ENCODE measurements at places on chromosomes 6 and 20. TPM values are rescaled to one million over a fixed set of nuclear protein-coding genes. Genes with fewer than 3 reads are reported as not detected.

CDSN gene
- total RNA-seq = not detected

TSPO2 gene
- not detected for total RNA-seq

GRCh38 chr6:167398214-167399050 lies 73.5 kb downstream of the TTLL2 start:
- DNase-seq = no peak

DNA sequence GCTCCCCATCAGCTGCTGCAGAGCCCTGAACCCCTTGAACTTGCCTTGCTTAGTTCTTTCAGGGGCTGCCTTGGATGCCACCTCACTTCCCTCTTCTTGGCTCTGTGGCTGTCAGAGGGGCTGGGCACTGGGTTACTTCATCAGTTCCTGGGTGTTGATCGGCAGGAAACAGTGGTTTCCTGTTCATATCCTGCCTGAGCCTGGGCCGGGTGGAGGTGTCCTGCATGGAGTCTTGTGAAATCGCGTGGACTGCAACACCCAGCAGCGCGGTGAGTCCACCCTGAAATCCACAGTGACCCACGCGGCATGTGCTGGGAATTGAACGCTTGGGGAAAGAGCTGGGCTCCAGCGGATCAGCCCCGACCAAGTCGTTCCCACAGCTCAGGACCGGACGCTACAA lies 97.5 kb downstream of the CDH26 start:
- DNase-seq = no peak

DNA sequence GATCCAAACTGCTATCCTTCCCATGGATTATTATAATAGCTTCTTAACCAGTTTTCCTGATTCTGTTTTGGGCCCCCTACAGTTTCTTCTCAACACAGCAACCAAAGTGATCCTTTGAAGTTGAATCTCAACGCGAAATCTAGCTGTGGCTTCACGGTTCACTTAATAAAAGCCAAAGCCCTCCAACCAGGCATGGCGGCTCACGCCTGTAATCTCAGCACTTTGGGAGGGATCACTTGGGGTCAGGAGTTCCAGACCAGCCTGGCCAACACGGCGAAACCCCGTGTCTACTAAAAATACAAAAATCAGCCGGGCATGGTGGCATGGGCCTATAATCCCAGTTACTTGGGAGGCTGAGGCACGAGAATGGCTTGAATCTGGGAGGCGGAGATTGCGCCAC lies 3.3 kb downstream of the RMND1 start:
- no peak for DNase-seq

SCUBE3 gene
- 10.0 TPM for total RNA-seq

DNA sequence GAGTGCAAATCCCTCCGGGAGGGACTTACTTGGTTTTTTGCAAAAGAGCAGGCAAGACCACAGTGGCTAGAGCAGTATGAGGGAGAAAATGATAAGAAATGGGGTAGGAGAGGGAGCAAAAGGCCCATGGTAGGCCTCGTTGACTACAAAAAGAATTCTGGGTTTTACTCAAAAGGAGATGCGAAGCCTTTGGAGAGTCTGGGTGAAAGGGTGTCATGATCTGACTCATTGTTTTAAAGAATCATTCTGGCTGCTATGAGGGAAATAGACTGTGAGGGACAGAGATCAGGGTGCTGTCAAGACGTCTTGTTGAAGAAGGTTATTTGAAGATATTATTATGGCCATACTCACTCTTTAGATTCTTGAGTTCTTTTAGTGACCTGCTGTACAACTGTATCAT lies 13.0 kb downstream of the TBC1D32 start:
- no peak for DNase-seq

DNA sequence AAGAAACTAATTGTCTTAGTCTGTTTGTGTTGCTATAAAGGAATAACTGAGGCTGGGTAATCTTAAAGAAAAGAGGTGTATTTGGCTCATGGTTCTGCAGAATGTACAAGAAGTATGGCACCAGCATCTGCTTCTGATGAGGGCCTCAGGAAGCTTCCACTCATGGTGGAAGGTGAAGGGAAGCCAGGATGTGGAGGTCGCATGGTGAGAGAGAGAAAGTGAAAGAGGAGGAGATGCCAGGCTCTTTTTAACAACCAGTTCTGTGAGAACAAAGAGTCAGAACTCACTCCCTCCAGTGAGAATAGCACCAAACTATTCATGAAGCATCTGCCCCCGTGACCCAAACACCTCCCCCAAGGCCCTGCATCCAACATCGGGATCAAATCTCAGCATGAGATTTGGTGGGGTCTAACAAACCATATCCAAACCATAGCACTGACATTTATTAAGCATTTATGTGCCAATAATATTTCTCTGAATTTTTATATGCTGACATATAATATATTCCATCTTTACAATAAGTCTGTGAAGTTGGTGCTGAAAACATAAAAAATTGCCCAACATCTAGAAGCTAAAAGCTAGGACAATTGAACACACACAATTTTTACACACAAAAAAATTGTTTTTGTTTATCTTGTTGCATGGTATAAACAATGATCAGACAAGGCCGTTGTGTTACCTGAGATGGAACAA lies 29.2 kb upstream of the BTN3A2 start:
- no peak for DNase-seq

DNA sequence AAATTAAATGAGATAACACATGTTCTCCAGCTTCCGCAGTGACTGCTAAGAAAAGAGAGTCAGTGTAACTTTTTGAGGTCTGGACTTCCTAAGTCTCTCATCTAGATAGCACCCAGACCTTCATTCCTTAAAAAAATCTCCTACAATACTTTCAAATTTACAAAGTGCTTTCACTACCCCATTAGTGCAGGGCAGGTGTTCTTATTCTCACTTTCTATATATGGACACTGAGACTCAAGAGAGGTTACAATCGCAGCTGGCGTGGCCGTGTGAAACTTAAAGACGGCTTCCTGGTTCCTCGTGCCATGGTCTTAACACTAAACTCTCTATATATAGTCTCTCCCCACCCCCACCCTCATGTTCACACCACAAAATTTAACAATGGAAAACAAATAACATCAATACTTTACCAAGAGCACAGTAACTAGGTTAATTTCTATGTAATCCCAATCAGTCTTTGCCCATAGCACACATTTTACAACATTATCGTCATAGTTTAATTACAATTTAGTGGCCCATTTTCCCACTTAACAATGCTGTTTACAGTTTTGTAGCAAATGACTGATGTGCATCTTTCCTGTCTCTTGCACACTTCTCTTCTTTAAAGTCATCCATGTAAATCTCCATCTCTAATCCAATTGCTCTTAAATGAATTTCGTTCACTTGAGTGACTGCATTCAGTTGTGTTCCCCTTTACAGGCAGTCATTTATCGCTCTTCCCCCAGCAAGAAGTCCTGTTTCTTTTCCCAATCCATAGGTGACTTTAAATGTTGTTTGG lies 78.8 kb upstream of the ARID1B start:
- no peak for DNase-seq

- DNase-seq = no peak
Observed at GRCh38 chr20:4454111-4454510, 267.6 kb upstream of the PRND start.

- no peak for DNase-seq
Observed at GRCh38 chr6:11459079-11459610, 78.4 kb upstream of the TMEM170B start.

TMEM151B gene
- total RNA-seq = not detected

GRCh38 chr6:114364301-114364700 lies 21.5 kb upstream of the HS3ST5 start:
- DNase-seq = peak; percentile 48

RAB44 gene
- 1.0 TPM for total RNA-seq

SLC22A3 gene
- total RNA-seq = 8.5 TPM

GRCh38 chr6:30877419-30878262 lies 6.7 kb upstream of the DDR1 start:
- DNase-seq = peak; percentile 92

DNA sequence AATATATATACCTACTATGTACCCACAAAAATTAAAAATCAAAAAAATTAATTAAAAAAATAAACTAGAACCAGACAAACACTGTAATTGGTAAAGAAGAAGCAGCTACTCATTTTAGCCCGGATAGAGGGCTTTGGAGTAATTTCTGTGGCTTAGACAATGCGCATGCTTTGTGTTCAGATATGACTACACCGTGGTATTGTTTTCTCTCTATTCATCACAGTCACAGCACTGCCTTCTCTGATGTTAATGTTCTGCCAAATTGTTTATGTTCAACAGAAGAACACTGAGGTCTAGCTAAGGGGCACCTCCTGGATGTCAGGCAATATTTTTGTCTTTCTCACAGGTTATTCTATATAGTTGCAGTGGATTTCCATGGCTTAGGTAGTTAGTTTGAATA lies 77.5 kb upstream of the GJE1 start:
- no peak for DNase-seq

FRMD1 gene
- total RNA-seq = 0.52 TPM

DNA sequence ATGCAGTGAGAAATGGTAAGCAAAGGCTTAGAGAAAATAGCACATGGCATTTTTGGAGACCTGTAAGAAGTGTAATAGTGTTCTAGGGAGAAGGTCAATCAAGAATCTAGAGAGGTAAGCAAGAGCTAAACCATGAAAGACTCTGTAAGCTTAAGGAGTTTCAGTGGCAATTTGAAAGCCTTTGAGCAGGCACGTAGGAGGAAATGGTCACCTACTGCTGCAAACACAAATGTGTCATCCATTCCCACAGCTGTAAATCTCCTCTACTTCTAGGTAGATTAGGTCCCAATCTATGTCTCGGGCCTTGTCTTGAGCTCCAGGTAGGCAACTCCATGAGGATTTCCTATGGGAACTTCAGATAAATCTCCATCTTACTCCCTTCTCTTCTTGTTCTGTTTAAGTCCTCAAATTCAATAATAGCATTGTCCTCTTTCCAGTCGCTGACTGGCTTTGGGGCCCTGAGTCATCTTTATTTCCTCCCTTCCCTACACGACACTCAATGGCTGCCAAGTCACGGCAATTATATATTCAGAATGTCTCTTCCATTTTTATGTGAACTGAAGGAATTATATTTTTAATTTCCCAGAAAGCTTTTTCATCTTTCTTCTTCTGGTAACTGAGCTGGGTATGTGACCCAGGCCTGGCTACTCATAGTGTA lies 24.2 kb upstream of the PAQR8 start:
- no peak for DNase-seq

SLC22A16 gene
- not detected for total RNA-seq

GRCh38 chr6:93416571-93417420 lies 2.6 kb downstream of the EPHA7 start:
- DNase-seq = peak; percentile 42

- no peak for DNase-seq
Observed at GRCh38 chr6:118935331-118935668, 341 bp upstream of the MCM9 start.

- DNase-seq = no peak
Observed at GRCh38 chr6:28710466-28711191, 184.9 kb downstream of the GPX5 start.

CYP24A1 gene
- total RNA-seq = 10.4 TPM

AIF1 gene
- total RNA-seq = 6.7 TPM

DNA sequence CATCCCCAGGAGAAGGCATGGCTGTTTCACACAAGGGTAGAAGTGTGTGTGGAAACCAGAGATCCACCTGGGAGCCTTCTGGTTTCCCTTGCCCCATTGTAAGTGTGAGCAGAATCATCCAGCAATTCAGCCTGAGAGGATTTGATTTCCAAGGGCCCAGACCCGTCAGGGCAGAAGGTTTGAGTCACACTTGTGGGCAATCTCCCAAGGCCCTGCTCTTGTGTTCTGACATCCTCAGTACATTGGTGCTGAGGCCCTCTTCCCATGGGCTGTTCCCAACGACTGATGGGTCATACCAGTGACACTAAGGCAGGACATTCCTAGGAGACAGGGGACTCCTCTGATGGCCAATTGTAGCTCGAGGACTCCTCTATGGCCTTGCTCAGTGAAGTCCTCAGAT lies 58.2 kb upstream of the POLR1H start:
- DNase-seq = no peak

DNA sequence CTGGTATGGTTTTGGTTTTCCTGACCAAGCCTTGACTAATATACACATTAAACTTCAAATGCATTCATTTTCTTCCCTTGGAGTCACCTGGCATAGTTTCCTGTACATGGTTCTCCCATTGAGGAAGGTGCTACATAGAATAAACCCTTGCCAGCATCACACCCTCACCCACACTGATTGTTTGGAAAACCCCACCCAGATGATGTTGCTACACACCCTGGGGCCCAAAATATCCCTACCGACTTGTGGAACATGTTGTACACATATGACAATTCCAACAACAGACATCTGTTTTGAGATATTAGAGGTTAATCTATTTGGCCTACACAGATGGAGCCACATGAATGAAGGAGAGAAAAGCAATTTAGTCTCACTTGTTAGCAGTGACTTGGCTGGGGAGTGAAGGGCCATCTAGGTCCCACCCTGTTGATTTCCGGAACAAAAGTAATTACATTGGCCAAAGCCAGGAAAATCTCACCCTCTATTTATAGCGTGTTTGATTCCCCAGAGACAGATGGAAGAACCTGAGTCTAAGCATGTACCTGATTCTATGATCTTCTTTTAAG lies 606.0 kb upstream of the BTBD3 start:
- no peak for DNase-seq

- no peak for DNase-seq
Observed at GRCh38 chr6:3258201-3258600, 546 bp upstream of the PSMG4 start.

CRISP2 gene
- 0.60 TPM for total RNA-seq

TTK gene
- 1.5 TPM for total RNA-seq

DNA sequence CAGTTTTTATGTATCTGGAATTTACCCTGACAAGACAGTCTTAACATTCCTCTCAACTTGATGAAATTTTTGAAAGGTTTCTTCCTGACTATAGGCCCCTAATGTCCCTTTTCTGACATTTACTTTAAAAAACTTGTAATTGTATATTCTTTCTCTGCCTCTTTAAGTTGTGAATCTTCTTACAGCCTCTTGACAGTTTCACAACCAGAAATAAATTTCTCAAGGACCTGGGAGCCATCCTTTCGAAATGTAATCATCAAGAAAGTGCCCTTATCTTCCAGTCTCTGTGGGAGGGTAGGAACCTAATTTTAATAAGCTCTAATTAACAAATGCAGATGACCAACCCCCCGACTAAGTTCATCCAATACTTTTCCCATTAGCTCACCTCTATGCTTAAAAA lies 403.6 kb upstream of the GJE1 start:
- DNase-seq = no peak

VGLL2 gene
- not detected for total RNA-seq

GRCh38 chr20:20802328-20802727 lies 89.9 kb upstream of the RALGAPA2 start:
- no peak for DNase-seq

DNA sequence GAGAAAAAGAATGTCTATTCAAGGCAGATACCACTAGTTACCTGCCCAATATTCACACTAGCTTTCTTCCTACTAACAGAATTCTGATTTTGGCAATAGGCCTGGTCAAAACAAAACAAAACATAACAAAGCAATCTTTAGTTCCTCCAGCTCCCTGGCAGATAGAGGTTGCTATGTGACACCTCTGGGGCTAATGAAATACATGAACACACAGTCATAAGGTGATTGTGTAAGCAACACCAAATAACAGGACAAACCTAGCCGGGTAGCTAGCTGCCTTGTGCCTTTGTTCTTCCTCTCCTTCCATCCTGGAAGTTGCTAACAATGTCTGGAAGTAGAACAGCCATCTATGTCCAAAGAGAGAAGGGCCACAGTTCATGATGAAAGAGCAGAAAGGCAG lies 6.0 kb upstream of the HMGN3 start:
- DNase-seq = no peak

- DNase-seq = no peak
Observed at GRCh38 chr6:133945158-133945557, 7.9 kb upstream of the TBPL1 start.

Measured in ureter (tissue), 1 donor.